Inflammatory macrophage treated with lipopolysaccharide for 4 hours (primary cell): ENCODE measurements at places on chromosomes 12 and 14.
A peak's percentile ranks its signal among the peaks of the same experiment; 100 is the strongest.

- peak; percentile 88 for DNase-seq
Measured at GRCh38 chr12:89980236-89980635, 271.6 kb upstream of the ATP2B1 start.

- DNase-seq, result peak; percentile 87
Measured at GRCh38 chr12:104649921-104650320, 193.2 kb downstream of the CHST11 start.

GRCh38 chr14:28299227-28299626 is 467.4 kb upstream of the FOXG1 start:
- no peak for DNase-seq

GRCh38 chr12:46647034-46647433 is 178.8 kb downstream of the SLC38A4 start:
- no peak for DNase-seq
